ENCODE measurements at places on chromosomes 1 and 21. TPM values are rescaled to one million over a fixed set of nuclear protein-coding genes. Genes with fewer than 3 reads are reported as not detected.

PLD5 gene
- polyA plus RNA-seq: 0.37 TPM

KCNT2 gene
- 5.5 TPM for polyA plus RNA-seq

IL10 gene
- 0.54 TPM for polyA plus RNA-seq

TMPRSS3 gene
- 0.93 TPM for polyA plus RNA-seq

GPR52 gene
- polyA plus RNA-seq: 0.15 TPM

All from left lung (tissue), 14 donors.